ENCODE measurements at places on chromosomes 11 and 22. TPM values are rescaled to one million over a fixed set of nuclear protein-coding genes. Genes with fewer than 3 reads are reported as not detected.

The TMEM223 gene
- total RNA-seq = 16.2 TPM

The APLNR gene
- 5.6 TPM for total RNA-seq

The OR5AL1 gene
- total RNA-seq = not detected

The C22orf31 gene
- total RNA-seq = not detected

The PTGDR2 gene
- 2.9 TPM for total RNA-seq
